ENCODE measurements at places on chromosomes 1 and 21.
A peak's percentile ranks its signal among the peaks of the same experiment; 100 is the strongest.

GRCh38 chr1:60280819-60281218 lies 207.2 kb upstream of the C1orf87 start:
- no peak for DNase-seq

GRCh38 chr1:157091186-157091585 lies 8.4 kb downstream of the ETV3L start:
- no peak for DNase-seq

DNA sequence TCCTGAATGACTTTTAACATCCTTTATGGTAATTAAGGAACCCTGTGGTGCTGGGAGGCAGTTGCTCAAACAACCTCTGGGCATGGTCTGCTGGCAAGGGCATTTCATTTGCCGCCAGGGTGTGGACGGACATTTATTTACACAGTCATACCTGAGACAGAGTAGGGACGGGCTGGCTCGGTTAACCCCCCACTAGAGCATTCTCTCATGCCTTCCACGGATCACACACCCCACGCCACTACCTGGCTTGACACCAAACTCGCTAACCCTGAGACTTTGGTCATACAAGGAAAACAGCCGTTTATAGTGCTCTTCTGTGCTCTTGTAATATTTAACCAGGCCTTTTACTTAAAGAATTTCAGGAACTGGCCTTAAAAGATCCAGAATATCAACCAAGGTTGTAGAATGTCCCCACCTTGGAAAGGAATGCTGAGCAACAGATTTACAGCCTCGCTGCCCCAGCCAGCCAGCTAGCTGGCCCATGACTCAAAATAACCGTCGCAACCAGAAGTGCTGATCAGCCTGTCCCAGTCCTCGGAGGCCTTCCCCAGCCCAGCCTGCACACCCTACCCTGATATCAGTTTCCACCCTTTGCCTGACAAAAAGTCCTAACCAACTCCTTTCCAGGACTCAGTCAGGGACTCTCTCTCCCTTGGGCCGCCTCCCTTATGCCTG lies 6.5 kb upstream of the PDXK start:
- DNase-seq: no peak

DNA sequence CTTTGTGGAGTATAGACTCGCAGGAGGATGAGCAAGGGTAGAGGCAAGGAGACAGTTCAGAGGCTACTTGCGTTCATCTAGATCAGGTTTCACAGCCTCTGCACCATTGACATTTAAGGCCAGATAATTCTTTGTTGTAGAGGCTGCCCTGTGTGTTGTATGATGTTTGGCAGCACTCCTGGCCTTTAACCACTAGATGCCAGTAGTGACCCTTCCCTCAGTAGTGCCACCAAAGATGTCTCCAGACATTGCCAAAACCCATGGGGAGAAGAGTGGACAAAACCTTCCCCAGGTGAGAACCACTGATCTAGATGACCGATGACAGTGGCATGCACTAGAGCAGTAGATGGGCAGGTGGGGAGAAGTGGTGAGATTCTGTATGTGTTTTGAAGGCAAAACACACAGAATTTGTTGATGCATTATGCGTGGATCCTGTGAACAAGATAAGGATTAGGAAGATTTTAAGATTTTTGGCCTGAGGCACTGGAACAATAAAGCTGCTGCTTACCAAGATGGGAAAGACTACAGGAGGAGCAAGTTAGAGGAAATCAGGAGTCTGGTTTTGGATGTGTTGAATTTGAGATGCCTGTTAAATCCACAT lies 9.9 kb upstream of the COG2 start:
- peak; percentile 43 for DNase-seq
